ENCODE measurements at places on chromosomes 4 and X.

- DNase-seq: no peak
Observed at GRCh38 chr4:54475546-54475945, 182.2 kb upstream of the KIT start.

DNA sequence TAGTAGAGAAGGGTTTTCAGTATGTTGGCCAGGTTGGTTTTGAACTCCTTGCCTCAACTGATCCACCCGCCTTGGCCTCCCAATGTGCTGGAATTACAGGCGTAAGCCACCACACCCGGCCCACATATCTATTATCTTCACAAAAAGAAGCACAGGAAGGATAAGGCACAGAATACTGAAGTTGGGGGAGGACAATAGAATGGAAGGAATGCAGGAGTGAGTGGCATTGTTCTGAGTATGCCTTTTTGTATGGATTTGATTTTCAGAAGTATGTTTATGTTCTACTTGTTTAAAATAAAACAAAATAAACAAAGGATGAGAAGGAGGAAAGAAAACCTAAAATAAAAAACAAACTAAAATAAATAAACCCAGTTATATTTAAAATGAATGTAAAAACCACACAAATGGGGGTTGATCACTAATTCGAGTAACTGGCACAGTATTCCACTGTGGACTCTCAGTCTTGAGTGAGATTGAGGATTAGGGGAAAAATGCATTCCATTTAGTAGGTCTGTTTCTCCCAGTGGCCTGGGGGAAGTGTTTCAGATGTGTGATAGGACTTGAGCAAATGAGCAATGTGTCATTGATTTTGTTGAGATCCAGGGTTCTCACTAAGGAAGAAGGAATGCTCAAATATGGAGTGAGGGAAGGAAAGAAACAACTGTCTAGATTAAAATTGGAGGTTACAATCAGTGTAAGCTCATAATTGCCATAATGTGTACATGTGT, 109.0 kb upstream of the C1QTNF7 start:
- DNase-seq: no peak

GRCh38 chrX:150504397-150505182, 63.8 kb upstream of the MTM1 start:
- no peak for DNase-seq

DNA sequence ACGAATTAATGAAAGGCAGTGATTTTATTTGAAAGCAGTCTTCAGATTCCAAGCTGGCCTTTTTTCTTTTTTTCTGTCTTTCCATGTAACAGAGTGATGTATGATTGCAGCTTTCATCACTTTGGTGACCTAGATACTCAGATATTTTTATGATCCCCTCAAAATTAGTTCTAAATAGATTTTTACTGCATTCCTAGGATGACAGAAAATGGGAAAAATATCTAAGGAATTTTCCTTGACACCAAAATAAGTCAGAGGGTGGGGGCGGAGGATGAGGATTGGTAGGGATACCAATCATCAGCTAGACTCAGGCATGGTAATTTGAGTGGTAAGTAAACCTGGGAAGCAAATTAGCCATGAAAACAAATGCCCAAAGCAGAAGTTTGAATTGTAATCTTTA, 11.9 kb upstream of the HMGB2 start:
- DNase-seq: no peak

DNA sequence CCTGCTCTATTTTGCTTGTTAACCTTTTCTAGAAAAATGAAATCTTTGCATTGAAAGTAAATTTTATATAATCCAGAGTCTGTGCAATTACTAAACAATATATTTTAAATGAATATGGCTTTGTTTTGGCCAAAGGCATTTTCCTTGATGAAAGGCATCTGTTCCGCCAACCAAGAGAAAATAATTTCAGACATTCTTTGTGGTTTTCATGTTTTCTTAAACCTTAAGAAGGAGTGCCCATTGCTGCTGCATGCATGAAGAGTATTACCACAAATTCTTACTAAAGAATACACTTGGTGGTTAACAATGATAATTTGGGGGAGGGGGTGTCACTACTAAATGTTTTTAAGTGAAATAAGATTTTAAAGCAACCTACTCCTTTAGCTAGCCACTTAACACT, 2.7 kb upstream of the PDGFC start:
- no peak for DNase-seq

- no peak for DNase-seq
Observed at GRCh38 chr4:82823062-82823461, 24.5 kb upstream of the SCD5 start.

- DNase-seq: no peak
Observed at GRCh38 chr4:83320548-83320947, 14.1 kb downstream of the HPSE start.

GRCh38 chr4:174989791-174990190, 71.6 kb downstream of the ADAM29 start:
- no peak for DNase-seq

DNA sequence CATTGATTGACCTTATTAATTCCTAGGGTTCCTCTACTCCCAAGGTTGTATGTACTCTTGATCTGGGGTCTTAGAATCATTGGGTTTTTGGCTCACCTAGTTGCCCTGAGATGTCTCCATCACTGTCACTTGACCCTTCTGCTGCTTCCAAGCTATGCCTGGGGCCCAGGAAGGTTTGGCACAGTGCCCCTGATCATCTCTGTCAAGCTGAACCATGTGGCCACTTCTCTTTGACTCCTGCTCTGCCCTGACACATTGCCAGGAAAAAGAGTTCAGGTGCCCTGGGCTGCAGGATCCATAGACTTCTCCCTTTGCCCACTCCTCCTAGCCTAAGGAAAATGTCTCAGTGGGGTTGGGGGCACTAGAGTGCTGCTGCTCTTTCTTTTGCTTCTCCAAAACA, 3.9 kb upstream of the CHST7 start:
- DNase-seq: no peak

GRCh38 chr4:135408109-135408508, 1206.5 kb upstream of the PABPC4L start:
- DNase-seq: no peak

DNA sequence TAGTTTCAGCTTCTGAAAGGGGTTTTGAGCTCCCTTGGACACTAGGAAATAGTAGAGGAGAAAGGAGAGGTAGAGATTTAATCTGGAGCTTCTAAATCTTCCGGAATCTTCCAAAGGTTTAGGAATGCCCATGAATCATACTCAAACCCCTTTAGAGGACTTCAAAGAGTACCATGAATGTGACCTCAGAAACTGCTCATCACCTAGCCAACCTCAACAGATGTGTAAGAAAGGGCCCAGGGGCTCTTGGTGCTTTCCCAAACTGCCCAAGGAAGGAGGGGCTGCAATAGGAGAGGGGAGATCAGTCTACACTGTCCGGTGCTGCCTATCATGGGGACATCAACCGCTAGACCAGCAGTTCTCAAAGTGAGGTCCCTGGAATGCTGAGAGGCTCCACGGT, 109.1 kb downstream of the RBM47 start:
- DNase-seq: no peak

DNA sequence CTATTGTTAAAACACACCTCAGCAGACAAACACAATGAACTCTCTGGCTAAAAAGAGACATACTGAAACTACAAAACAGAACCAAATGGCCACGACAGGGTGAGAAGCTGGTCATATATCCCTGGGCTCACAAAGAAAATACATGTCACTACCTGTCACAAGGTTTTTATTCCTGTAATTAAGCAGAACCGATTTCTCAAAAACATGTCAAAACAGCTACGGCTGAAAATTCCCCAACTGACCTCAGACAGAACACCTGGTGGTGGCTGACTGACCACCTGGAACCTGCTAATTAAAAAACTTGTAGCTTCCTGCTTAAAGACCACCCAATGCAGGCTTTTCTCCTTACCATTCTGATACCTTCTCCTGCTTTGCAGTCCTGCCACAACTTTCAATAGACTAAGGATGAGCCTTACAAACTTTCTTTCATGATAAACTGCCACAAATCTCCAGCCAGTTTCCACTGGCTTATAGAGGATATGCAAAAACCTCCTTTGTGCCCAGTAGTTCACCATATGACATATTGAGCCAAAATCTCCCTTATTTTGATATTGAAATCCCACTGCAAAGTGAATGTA, 571.9 kb downstream of the SPOCK3 start:
- DNase-seq: no peak

DNA sequence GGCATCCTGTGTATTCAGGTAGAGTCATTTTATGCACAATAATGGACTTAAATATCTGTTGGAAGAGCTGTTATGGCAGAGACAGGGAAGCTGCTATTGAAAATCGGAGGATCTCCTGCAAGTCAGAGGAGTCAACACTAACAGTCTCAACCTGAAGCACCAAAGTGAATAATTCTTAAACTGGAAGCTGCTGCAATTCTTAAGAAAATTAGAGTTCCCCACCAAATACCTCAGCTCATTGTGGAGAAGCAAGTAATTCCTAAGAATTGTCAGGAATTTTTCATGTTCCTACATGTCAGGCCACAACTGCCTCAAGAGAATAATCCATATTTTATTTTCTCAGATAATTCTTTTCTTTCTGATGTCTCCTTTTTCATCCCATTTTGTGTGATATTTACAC, 892.6 kb upstream of the LCORL start:
- DNase-seq: no peak

- no peak for DNase-seq
Observed at GRCh38 chr4:127506283-127506682, 126.5 kb upstream of the INTU start.

DNA sequence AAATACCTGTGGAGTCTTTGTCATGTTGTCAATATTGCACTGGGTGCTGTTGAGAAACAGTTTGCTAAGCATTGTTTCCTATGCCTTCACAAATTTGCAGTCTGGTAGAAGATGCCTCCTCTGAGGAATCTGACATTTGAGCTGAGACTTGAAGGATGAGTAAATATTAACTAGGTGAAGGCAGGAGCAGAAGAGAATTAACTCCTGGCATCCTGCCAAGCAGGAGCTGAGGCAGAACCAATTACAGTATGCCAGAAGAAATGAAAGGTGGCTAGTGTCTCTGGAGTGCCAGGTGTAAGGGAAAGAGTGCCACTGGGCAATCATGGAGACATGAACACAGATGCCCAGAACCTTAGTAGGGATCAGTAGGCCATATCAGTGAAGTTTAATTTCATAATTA, 1778.2 kb upstream of the PCDH10 start:
- no peak for DNase-seq

GRCh38 chrX:13364230-13364857, 44.5 kb upstream of the ATXN3L start:
- no peak for DNase-seq

DNA sequence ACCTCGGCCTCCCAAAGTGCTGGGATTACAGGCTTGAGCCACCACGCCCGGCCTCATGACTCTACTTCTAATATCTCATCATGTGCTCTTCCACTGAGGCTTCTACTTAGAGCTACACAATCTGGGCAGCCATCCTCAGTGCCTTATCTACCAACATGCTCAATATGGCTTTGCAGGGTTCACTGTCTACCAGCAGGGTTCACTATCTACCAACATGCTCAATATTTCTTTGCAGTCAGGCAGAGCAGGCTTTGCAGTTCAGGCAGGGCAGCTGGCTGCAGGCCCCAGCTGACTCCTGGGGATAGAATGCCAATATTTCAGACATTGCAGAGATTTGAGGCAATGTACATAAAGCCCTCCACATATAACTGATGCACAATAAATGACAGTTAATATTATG, 47.5 kb downstream of the PKD2 start:
- DNase-seq: no peak

DNA sequence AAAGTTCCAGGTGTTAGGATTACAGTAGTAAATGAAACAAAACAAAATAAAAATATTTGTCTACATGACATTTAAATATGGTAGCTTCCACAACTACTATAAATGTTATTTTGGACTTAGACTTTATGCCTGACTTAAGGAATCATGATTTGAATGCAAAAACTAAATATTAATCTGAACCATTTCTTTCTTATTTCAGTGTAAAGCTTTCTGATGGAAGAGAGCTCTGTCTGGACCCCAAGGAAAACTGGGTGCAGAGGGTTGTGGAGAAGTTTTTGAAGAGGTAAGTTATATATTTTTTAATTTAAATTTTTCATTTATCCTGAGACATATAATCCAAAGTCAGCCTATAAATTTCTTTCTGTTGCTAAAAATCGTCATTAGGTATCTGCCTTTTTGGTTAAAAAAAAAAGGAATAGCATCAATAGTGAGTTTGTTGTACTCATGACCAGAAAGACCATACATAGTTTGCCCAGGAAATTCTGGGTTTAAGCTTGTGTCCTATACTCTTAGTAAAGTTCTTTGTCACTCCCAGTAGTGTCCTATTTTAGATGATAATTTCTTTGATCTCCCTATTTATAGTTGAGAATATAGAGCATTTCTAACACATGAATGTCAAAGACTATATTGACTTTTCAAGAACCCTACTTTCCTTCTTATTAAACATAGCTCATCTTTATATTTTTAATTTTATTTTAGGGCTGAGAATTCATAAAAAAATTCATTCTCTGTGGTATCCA, 1.6 kb downstream of the CXCL8 start:
- no peak for DNase-seq

DNA sequence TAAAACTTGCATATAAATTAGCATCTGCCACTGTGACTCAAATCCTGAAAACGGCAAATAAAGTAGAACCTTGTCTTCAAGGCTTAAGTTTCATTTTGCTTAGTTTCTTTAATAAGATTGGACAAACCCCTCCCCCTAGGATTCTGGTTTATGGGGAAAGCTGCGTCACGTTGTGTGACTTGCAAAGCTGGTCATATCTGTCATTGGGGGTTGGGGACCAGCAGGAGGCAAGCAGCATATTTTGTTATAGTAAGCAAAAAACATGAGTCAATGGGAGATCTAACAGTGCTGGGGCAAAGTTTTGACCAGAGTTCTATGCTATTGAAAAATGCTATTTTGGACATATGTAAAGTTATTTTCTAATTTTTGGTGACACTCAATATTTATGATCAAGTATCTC, 407.3 kb downstream of the PCDH18 start:
- DNase-seq: no peak

DNA sequence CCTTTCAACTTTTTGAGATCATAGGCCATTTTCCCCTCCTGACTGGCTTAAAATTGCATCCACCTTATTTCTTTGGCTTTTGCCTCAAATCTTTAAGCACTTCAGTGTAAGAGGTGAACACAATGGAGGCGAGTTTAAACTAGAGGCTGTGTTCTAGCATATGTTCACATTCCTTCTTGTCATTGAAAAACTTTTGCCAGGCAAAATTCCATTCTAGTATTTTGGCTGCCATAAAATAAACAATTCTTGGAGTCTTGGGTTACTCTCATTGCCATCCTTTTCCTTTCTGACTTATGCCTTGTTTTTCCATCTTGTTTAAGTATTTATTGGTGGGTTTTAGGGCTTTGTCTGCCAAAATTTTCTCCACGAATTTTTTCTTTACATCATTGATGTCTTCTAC, 137.3 kb upstream of the ANXA10 start:
- DNase-seq: no peak

- DNase-seq: no peak
Observed at GRCh38 chr4:57374866-57375595, 264.8 kb upstream of the IGFBP7 start.

GRCh38 chr4:117996891-117997290, 37.4 kb upstream of the NDST3 start:
- no peak for DNase-seq

DNA sequence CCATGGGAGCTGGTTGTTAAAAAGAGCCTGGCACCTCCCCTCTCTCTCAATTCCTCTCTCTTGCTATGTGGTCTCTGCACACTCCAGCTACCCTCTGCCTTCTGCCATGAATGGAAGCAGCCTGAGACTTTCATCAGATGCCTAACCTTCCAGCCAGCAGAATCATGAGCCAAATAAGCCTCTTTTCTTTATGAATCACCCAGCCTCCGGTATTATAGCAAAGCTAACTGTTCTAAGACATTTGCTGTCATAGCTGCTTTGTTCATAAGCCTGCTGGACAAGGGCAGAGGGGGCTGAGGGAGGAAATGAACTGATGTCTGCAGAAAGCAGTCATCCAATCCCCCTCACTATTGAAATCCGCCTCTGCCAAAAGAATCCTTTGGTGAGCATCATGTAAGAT, 196.7 kb downstream of the ZNF330 start:
- no peak for DNase-seq
